ENCODE measurements at places on chromosomes 1 and 21. TPM values are rescaled to one million over a fixed set of nuclear protein-coding genes. Genes with fewer than 3 reads are reported as not detected.

- no peak for DNase-seq
Measured at GRCh38 chr1:240869071-240869470, 257.1 kb upstream of the GREM2 start.

- no peak for DNase-seq
Measured at GRCh38 chr21:15027056-15027455, 37.7 kb downstream of the NRIP1 start.

- peak; percentile 44 for DNase-seq
Measured at GRCh38 chr1:94416901-94417727, 1.1 kb upstream of the ABCD3 start.

DNA sequence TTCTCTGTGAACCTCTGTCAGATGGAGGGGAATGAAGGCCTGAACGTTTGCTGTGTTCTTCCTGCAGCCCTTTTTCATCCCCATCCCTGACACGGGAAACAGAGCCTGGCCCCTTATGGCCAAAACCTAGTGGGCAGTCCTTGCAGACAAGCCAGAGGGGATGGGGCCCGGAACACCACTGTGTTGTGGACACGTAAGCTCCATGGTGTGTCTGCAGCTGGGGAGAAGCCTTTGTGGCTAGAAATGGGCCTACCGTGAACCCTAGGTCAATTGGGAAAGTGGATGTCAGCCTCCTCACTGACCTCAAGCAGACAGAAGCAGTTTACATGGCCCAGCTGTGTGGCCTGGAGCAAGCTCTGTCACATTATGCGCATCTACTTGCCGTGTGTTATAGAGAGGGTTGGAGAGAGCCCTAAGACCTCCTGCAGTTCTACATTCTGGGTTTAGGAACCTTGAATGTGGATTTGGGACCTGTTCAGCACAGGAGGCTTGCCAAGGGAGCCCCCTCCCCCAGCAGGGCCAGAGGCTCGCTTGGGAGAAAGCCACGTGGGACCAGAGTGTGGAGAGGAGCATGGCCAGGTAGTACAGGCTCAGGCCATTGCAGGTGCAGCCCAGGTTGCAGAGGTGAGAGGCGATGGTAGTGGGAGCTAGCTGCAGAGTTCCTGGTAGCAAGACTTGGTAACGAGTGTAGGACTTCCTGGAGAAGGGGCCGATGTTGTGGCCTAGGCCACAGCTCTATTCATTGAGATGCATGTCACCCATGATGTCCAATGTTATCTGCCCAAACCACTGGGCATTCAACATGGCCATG is 20.7 kb downstream of the PARS2 start:
- no peak for DNase-seq

- DNase-seq: no peak
Measured at GRCh38 chr1:23742670-23743286, 493 bp upstream of the ELOA start.

DNA sequence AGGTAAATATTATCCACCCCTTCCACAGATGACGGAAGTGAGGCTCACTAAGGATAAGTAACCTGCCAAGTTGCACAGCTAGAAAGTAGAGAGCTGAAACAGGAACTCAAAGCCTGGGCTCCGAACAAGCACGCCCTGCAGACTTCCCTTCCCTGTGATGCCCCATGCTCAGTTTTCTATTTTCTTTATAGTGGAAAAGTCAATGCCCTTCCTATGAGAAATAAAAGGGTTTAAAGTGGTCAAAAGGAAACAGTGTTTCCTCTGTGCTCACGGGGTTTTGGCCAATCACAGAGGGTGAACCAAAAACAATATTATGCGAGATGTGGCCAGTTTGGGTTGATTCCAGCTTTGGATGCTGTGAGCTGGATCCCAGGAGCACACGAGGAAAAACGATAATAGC is 44.5 kb downstream of the DDR2 start:
- DNase-seq: no peak

DNA sequence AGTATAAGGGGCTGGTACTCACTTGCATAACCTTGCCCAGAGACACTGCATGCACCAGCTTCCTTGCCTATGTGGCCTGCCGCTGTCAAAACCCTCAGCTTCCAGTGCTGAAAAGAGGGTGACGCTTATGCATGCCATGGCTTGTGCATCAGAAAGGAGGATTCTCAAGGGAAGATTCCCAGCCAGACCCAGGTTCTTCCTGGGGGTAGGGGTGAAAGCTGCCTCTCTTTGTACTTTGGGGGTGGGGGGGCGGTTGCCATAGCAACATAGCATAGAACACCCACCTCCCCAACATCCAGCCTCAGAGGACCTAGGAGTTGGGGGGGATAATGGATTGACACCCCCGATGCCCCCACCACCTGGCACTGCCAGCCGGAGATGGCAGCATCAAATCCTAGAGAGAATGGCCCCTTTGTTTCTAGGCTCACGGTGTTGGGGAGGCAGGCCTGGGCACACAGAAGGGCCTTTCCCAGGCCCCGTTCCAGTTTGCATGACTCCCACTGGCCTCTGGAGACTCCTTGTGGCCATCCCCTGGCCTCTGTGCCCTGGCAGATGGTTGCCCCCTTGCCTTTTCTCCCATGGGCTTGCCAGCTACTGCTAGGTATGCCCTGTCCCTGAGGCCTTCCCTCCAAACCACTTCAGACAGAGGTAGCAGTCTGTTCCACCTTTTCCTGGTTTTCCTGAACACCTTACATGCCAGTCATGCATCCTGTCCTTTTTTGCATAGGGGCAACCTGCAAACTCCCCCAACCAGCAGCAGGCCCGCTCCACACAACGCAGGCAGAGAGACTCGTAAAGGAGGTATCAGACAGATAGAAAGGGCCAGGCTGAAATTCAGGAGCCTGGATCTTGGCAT is 44.6 kb downstream of the RHBG start:
- DNase-seq: no peak

DNA sequence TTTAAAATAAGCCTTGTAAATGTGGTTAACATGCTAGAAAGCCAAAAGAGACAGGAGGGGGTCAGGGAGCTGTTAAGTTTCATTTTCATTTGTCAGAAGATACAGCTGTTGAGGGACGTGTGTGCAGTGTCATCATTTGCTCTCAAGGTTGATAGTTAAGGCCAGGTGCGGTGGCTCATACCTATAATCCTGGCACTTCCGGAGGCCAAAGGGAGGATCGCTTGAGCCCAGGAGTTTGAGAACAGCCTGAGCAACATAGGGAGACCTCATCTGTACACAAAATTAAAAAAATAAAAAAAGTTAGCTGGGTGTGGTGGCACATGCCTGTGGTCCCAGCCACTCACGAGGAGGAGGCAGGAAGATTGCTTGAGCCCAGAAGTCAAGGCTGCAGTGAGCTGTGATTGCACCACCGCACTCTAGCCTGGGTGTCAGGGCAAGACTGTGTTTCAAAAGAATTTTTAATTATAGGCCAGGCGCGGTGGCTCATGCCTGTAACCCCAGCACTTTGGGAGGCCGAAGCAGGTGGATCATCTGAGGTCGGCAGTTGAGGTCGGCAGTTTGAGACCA is 22.7 kb downstream of the ZBTB8OS start:
- DNase-seq: no peak

DNA sequence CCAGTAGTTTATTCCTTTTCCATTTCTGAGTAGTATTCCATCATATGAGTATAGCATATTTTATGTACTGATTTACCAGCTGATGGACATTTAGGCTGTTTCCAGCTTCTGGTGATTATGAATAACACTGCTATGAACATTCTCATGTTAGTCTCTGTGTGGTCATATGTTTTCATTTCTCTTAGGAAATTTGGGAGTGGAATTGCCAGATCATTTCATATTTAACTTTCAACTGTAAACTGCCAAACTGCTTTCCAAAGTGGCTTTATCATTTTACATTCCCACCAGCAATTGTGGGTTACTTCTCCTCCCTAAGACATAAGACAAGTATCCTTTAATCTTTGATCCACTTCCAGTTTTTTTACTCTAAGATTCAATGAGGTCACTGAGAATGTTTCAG is 85.7 kb upstream of the RALGPS2 start:
- DNase-seq: no peak

- no peak for DNase-seq
Measured at GRCh38 chr1:51842261-51842660, 36.3 kb downstream of the NRDC start.

DNA sequence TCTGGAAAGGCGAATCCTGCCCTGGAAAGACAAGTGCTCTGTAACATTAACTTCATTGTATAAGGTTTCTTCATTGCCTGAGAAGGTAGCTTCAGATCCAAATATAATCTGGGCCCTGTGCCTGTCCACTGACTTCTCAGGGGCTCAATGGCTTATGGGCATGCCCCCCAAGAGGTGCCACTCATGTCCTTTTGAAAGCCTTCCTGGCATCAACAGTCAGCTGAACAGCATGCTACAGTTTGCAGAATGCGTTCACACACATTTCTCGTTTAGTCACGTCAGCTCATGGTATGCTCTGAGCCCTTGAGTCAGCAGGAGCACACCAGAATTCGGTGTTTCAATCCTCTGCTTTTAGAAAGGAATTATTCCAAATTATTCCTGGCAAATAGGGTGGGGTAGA is 23.8 kb downstream of the TMCC2 start:
- DNase-seq: no peak

GRCh38 chr1:184053881-184054280 is 2.4 kb downstream of the TSEN15 start:
- DNase-seq: no peak

- peak; percentile 46 for DNase-seq
Measured at GRCh38 chr1:39282537-39283216, 78.2 kb downstream of the MACF1 start.

DNA sequence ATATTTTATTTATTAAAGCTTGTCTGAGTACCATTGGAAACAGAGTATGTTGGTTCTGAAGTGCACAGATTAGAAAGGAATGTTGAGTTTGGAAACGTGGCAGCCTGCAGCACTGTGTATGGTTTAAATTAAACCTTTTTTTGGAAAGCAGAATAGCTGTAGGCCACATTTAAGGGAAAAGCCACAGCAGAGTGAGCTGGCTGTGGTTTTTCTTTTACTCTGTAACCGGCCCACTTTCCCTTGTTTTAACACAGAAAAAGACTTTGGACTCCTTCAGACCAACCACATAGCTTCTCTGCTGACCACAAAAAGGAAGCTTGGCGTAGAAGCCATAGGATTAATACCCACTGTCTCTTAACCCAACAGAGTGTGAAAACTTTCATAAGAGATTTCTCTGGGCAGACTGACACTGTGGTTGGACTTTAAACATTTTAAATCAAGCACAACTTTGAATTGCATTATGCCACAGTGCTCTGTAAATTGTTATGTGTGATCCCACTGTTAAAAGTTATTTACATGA is 75.2 kb downstream of the NFIA start:
- DNase-seq: peak; percentile 48

GRCh38 chr21:39084073-39084472 is 99.2 kb downstream of the PSMG1 start:
- no peak for DNase-seq

- no peak for DNase-seq
Measured at GRCh38 chr1:214569357-214570004, 18.1 kb upstream of the PTPN14 start.

DNA sequence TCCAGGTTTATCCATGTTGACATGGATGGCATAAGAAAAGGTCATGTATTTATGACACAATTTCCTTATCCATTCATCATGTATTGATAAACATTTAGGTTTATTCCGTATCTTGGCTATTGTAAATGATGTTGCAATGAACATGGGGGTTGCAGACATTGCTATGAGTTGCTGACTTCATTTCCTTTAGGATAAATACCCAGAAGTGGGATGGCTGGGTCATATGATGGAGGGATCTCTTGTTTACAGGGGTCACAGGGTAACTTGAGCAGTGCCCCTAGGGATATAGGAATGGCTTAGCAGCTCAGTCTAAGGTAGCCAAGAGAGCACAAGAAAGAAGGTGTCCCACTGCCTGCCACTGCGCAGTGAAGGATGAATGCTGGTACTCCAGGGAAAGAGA is 229.6 kb upstream of the COA6 start:
- DNase-seq: no peak

- peak; percentile 70 for DNase-seq
Measured at GRCh38 chr1:94095112-94095637, 25.8 kb downstream of the ABCA4 start.

DNA sequence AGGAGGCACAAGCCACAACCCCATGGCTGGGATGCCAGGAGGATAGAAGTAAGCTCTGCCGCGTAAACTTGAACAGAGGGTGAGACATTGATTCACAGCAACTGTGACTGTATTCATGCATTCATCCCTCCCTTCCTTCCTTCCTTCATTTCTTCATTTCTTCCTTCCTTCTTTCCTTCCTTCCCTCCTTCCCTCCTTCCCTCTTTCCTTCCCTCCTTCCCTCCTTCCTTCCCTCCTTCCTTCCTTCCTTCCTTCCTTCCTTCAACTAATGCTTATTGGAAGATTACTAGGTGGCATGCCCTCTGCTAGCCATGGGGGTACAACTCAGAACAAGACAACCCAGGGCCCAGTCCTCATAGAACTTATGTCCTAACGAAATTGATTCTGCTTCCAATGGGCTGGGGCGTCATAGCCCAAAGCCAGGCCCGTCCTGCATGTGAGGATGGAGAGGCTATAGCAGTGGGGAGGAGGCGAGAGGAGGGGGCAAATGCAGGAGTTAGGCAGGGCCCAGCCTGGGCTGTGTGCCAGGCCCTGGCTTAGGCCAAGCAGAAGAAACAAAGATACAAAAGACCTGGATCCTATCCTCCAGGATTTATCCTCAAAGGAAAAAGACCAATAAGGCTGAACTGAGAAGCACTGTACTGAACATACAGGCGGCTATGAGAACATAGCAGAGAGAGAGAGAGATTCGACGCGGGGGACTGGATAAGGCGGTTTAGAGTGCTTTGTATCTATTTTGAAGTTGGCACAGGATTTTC is 24.4 kb upstream of the PAXBP1 start:
- no peak for DNase-seq

GRCh38 chr1:54865238-54866073 is 21.5 kb downstream of the DHCR24 start:
- DNase-seq: peak; percentile 56

F5 gene
- total RNA-seq: 24.0 TPM

KIAA0040 gene
- total RNA-seq: 8.3 TPM

OR2T11 gene
- not detected for total RNA-seq

TSPAN2 gene
- total RNA-seq: 1.8 TPM

PROX1 gene
- total RNA-seq: 15.7 TPM

HEYL gene
- 10.9 TPM for total RNA-seq

GBP1 gene
- total RNA-seq: 18.9 TPM

RGS5 gene
- total RNA-seq: 4.6 TPM

NTMT2 gene
- total RNA-seq: not detected

GJA4 gene
- 3.8 TPM for total RNA-seq

Data from hepatocyte (in vitro differentiated cells).